Activated CD8-positive, alpha-beta memory T cell treated with anti-CD3 and anti-CD28 coated beads for 24 hours (primary cell): ENCODE measurements at places on chromosomes 2 and 18.

DNA sequence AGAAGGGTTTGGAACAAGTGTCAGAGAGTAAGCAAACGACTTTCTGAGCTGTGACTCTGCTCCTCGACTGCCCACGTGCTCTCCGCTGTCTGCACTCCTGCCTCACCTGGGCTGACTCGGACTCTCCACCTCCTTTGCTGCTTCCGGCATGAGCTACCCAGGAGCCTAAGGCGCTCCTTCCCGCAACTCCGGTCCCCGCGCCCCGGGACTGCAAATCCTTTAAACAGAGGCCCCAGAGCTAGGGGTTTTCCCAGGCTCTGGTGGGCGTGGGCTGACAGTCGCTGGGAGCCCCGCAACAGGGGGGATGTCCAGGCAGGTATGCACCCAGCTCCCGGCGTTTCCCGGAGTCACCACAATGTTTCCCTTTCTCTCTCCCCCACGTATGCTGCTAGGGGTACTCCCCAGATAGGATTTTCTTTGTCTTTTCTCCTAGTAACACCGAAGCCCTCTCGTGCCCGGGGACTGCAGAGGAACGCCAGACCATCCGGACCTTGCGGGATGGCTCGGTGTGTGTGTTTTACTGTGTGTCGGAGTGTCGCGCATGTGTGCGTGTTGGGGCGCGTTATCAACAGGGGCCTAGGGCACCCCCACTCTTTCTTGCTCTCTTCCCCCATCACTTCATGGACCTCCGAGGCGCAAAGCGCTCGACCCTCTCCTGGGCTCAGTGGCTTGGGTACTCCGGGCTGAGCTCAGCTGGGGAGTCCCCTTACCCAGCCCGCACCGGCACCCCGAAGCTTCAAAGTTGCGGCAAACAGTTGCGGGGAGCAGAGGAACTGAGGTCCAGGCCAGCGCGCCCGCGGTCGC lies 691 bp upstream of the THSD7B start:
- no peak for DNase-seq

DNA sequence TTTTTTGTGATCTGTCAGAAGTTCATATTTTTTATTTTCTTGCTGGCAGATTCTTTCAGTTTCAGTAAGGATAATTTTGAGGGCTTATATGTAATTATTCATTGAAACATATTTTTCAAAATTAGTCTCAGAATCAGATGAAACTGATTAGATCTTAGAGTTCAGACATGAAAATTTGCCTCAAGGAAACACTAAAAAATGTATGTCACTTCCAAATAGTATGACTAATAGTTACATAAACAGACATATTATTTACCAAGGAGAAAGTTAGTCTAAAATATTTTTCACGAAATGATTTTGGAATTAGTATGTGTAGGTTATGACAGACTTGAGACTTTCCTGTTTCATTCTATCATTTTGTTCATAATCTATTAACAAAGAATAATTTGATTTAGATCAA lies 628.6 kb downstream of the CCDC85A start:
- no peak for DNase-seq

DNA sequence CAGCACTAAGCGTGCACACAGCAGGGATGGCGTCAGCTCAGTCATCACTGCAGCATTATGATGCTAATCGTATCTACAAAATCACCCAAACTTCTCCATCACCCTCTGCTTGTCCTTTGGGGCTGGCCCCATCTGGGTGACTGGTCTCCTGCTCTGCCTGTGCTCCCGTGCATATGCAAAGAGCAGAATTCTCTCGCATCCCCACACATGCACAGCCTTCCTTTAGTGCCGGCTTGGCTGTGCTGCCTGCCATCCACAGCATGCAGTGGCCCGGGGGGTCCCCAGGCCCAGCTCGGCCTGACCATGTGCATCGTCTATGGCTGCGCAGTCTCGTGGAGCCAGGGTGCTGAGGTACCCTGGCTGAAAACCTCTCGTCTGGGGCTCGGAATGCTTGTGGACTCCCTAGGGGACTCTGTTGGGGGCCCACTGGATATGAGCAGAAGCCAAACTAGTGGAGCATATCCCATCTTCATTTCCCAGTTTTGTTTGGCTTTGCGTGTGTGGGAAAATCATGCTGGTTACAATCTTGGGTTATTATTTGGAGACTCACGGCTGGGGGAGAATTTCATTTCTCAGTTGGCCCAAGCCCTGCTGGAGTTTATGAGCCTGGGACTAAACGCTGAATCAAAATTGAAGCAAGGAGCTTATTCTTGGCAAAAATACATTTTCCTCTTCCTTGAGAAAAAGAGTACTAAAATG lies 70.9 kb upstream of the HS6ST1 start:
- DNase-seq: no peak

DNA sequence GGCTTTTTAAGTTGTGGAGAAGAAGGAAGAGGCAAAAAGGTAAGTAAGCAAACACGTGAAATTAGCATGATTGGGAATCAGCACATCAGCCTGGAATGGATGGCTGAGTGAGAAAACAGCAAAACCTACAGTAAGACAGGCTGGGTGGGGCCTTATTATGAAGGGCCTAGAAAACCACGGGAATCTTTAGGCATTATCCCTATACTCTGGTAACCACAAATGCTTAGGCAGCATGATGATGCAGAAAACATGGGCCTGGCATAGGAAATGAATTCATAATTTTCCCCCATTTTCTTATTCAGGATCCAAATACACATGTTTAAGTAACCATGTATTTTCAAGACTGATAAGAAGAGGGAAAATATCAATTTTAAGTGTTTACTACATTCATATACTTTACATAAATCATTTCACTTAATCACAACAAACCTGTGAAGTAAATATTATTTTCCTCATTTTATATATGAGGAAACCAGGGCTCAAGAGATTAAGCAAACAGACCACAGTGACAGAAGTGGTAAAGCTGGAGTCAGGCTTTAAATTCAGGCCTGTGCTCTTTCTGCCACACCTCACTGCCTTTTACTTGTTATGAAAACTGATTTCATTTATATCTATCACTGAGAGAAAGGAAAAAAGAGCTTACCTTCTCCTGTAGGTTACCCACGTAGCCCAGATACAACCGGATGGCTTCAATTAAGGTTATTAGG lies 4.0 kb downstream of the TMEM17 start:
- DNase-seq: no peak

GRCh38 chr2:140567734-140568133 lies 1563.1 kb downstream of the LRP1B start:
- DNase-seq: no peak

- no peak for DNase-seq
Measured at GRCh38 chr2:234468503-234468902, 28.4 kb downstream of the ARL4C start.

DNA sequence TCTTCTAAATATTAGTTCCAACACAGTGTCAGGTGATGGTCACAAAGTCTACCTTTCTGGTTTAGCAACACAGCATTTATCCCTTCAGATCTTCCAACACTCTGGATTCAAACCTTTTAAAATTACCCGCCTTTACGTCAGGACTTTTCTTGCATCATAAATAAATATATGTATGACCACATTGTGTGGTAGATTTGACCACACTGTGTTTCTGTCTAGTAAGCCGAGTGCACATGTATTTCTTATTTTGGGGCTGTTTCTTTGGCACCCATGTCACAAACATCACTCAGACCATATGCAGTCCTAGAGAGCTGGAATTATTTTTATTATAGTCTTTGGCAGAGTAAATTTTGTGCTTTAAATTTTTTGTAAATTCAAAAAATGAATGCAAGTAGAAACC lies 172.1 kb downstream of the ANKRD44 start:
- DNase-seq: no peak

DNA sequence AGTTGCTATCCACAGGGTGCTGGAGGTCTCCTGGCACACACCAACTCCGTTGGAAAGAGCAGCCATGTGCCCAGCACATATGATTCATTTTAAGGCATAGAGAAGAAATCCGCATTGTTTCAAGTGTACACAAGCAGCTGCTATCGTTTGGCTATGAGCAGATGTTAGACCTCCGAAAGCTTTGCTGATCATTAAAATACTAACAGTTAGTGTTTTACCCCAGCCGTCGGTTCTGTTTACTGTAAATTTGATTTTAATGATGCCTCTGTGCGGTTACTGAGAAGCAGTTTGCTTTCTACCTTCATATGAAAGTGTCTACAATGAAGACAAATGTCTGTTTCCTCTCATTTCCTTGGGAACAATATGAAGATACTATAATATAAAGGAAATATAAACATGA lies 154.9 kb downstream of the PTGR3 start:
- DNase-seq: no peak

DNA sequence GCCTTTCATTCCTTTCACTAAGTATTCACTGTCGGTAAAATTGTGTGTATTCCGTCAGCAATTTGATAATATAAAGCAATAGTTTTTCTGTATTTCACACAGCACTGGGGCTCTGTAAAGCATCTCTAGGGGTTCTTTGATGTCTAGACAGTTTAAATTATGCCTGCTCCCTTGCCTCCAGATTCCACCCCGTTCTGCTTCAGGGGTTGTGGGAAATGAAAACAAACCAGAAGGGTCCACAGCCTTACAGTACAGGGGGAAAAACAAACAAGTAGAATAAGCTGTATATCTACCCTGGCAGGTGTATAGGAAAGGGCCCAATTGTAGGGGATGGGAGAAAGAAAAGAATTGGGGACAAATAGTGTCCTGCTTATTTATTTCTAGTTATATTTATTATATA lies 63.1 kb downstream of the ASXL3 start:
- DNase-seq: no peak

DNA sequence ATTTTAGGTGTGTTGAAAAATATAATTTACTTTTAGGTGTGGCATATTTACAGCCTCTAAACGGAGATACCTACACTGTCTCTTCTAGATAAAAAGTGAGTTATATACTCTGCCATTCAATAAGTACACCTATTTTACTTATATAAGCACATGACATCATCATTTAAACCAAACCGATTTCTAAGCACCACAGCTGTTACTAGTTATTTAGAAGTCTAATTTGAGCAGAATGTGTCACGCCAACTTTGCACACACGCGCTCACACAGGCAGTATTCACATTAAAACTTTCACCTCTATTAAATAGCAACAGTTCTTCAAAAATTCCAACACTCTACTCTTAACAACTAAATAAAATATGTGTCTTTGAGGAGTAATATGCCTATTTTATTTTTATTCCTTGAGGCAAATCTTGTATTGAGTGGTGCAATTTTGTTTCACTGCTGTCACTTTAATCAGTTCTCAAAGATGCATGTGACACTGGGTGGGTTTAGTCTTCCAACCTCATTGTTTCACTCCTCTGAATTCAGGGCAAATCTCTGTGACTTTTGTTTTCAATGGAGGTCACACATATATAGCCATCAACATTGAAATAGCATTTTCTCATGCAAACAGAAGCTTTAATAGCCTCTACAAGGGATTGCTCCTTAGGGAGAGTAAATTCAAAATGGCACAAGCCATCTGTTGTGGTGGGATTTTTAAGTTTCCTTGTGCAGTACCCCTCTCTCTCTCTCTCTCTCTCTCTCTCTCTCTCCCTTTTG lies 721.0 kb downstream of the PLCL1 start:
- DNase-seq: no peak

GRCh38 chr2:135546436-135546835 lies 15.2 kb downstream of the R3HDM1 start:
- no peak for DNase-seq

DNA sequence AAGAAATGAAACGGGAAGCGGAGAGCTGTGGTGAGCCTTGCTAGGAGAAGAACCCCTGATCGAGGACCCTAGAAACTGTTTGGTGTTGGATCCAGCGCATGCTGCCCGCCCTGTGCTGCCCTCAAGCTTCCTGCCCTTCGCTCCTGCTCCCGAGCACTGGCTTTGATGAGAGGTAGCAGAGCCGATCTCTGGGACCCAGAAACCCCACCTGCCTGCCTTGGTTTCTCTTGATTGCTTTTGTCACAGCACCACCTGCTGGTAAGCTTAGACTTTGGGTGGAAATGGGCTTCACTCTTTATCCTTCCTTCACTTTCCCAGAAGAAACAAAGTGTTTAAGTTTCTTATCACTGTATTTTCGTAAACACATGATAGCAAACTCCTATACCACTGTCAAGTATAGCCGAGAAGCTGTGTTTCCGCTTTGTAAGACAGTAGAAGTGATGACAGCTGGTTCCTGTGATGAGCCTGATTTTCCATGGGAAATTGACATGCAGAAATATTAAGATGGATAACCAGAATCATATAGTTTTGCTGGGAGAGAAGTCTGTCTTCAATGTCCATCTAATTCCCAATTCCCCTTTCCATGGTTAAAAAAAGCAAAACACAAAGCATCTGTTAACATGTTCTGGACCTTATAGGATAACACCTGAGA lies 267.4 kb downstream of the PHLPP1 start:
- peak; percentile 80 for DNase-seq

- DNase-seq: no peak
Measured at GRCh38 chr18:61753373-61753772, 139.4 kb downstream of the RNF152 start.

DNA sequence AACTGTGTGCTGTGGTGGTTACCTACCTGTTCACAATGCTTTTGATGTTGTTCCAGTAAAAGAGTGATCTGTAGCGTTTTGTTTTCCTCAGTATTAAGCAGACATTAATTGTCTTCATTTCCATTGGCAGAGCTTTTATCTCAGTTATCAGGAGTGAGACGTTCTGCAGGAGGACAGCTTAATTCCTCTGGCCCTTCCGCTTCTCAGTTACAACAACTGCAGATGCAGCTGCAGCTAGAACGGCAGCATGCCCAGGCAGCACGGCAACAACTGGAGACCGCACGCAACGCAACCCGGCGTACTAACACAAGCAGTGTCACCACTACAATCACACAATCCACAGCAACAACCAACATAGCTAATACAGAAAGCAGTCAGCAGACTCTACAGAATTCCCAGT lies 78.3 kb downstream of the KCMF1 start:
- DNase-seq: no peak

DNA sequence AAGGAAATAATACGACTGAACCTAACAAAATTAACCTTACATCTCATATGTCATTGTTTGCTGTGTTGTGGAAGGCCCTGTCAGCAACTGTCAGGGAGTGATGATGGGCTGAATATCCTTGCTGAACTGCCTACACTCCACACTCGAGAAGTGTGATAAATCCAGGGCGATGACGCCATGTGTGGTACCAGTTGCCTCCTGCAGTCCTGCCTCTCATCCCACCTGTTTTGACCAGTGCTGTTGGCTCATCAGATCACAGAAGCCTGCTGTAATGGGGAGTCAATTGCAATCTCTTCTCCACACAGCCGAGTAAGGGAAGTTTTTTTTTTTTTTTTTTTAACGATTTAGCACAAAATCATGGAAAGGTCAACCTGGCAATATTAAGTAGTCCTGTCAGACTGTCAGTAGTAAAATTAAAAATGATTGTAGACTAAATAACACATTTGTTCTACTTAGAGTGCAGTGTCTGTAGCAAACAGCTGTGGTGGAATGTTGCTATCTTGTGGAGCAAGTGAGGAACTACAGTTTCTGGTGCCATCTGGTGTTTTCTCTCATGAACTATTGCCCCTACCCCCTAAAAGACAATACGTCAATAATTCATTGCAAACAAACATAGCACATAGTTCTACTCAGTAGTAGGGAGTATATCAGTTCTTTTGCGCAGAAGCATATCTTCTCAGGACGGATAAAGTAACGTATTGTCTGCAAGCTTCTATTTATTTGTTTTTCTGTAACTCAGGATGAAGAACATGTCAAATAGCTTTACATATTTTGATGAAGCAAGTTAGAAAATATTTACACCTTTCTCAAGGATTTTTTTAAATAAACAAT lies 347.6 kb downstream of the CTNNA2 start:
- DNase-seq: no peak
